ENCODE measurements at places on chromosomes 6 and 20. TPM values are rescaled to one million over a fixed set of nuclear protein-coding genes. Genes with fewer than 3 reads are reported as not detected.

DNA sequence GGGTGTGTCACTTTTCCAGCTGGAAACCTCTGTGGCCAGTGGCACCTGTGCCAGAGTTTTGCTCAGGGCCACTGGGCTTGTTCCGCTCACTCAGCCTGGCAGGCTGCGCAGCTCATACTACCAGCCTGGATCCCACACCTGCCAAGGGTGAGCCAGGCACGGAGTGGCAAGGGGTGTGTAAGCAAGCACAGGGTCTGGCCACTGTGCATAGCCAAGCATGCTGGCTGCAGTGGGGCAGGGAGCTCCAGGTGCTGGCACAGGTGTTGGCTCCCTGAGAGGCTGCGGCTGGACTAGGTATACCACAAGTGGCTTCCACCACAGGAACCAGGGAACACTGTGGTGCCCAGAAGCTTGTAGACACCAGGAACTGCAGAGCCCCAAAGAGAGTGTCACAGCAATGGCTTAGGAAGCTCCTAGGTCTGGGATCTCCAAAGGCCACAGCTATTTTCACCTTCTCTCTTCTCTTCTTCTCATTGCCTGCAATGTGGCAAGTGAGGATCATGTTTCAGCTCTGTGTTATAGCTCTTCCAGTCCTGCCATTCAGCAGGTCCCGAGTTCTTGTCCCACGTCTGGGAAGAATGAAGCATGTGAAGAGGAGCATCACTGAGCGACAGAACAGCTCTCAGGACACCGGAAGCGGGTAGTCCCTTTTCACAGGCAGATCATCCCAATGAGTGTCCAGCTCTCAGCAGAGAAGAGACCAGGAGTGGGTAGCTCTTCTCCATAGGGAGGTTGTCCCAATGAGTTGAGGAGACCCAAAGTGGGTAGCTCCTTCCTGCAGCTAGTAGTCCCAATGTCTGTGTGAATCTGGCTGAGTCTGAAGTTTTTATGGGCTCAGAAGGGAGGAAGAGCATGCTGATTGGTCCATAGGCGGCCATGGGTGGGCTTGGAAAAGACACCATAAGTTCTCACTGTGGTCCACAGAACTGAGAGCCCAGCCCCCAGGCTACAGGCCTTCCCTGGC is 41.3 kb downstream of the WASF1 start:
- no peaks in the 10 kb centered on the region for H3K36me3 ChIP-seq
- H3K27me3 ChIP-seq, result no peaks in the 10 kb centered on the region
- no peak for DNase-seq
- H3K4me1 ChIP-seq, result no peaks in the 10 kb centered on the region
- no peak overlapping the region for H3K27ac ChIP-seq

SLC22A2 gene
- total RNA-seq, result not detected

GRCh38 chr20:35463455-35464300 is 8.3 kb downstream of the CEP250 start:
- no peak for DNase-seq
- no peak overlapping the region for H3K4me3 ChIP-seq
- H3K27ac ChIP-seq, result no peak overlapping the region
- no peaks in the 10 kb centered on the region for H3K27me3 ChIP-seq
- H3K36me3 ChIP-seq, result peaks cover 11% of the 10 kb centered on the region

SLPI gene
- 56.0 TPM for total RNA-seq

ZNF165 gene
- total RNA-seq, result 0.56 TPM

SCUBE3 gene
- total RNA-seq, result 101 TPM

GRCh38 chr6:30689022-30689865 is 1.5 kb downstream of the NRM start:
- H3K27me3 ChIP-seq, result no peaks in the 10 kb centered on the region
- no peak for DNase-seq
- no peak overlapping the region for H3K4me3 ChIP-seq
- peak overlapping the region; percentile 100 for H3K27ac ChIP-seq

GPR63 gene
- total RNA-seq, result 3.4 TPM

DNA sequence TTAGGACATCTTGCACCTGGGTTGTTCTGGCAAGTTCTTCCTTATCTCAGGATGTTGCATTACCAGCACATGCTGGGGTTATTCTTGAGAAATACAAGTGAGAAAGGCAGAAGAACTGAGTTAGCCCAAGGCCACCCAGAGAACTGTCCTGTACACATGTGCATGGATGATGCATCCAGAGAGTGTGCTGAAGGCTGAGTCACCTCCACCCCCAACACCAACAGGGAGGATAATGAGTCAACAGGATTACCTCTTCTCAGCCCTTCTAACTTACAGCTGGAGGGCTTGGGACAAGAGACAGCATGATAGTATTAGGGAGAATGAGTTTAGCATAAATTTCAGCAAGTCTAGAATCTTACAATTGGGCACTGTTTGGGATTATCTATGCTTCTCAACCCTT is 8.5 kb downstream of the SCGN start:
- H3K4me1 ChIP-seq, result no peaks in the 10 kb centered on the region
- H3K27me3 ChIP-seq, result no peaks in the 10 kb centered on the region
- no peak overlapping the region for H3K27ac ChIP-seq
- no peak for DNase-seq

DNA sequence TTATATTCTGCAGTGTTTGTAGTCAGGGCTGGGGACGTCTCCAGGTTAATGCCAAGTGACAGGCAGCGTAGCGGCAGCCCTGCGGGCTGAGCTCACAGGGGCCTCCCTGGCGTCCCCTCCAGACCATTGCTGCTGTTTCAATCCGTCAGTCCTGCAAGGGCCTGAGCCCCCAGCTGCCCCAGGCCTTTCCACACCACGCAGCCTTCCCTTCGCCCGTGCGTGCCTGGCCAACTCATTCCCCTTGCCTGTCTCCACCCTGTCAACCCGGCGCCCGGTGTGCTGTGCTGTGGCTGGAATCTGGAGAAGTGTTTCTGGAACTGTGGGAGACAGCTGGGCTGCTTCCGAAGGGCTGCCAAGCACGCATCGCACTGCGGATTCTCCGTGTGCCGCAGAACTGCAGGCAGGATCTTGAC is 11.9 kb downstream of the BHLHE23 start:
- no peak overlapping the region for H3K27ac ChIP-seq
- no peak overlapping the region for H3K4me3 ChIP-seq
- H3K36me3 ChIP-seq, result no peaks in the 10 kb centered on the region
- H3K27me3 ChIP-seq, result no peaks in the 10 kb centered on the region
- no peak for DNase-seq
- no peaks in the 10 kb centered on the region for H3K4me1 ChIP-seq

- H3K27me3 ChIP-seq, result no peaks in the 10 kb centered on the region
- H3K4me1 ChIP-seq, result no peaks in the 10 kb centered on the region
- no peak for DNase-seq
- no peak overlapping the region for H3K4me3 ChIP-seq
These were observed 517.1 kb downstream of the PKHD1 start for GRCh38 chr6:51570168-51570921.

DNA sequence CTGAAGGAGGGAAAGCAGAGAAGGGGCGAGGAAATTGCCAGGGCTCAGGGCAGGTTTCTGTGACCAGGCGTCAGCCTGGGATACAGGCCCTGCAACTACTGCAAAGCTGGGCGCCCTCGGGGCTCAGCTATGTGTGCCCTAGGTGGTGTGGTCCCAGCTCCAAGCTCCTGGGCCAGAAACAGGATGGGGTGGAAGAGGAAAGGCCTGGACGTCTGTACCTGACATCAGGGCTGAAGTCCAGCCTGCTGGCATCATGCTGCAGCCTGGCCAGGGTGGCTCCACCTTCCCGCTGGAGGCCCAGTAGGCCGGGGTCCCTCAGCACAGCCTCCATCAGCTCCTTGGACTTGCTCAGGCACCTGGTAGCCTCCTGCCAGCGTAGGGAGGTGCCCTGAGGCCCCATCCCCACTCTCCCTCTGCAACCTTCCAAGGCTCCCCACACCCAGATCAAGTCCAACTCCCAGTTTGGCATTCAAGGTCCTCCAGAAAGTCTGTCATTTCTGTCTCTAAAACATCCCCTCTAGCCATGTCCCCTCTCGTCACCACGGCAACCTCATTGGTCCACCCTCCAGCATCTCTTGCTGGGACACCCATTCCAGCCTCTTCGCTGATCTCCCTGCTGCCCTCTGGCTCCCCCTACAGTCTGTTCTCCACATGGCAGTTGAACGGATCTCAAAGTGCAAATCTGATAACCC is 38.2 kb downstream of the KIAA1755 start:
- DNase-seq, result peak; percentile 53
- no peaks in the 10 kb centered on the region for H3K27me3 ChIP-seq
- no peak overlapping the region for H3K4me3 ChIP-seq
- H3K4me1 ChIP-seq, result peaks cover 11% of the 10 kb centered on the region
- H3K27ac ChIP-seq, result no peak overlapping the region
- peaks cover 24% of the 10 kb centered on the region for H3K36me3 ChIP-seq

GRCh38 chr6:169725125-169726048 is 1.1 kb upstream of the PHF10 start:
- H3K4me3 ChIP-seq, result peak overlapping the region; percentile 94
- peak; percentile 29 for DNase-seq
- peaks cover 22% of the 10 kb centered on the region for H3K4me1 ChIP-seq
- H3K27ac ChIP-seq, result peak overlapping the region; percentile 85

- H3K4me1 ChIP-seq, result no peaks in the 10 kb centered on the region
- no peaks in the 10 kb centered on the region for H3K27me3 ChIP-seq
- H3K4me3 ChIP-seq, result no peak overlapping the region
These were observed 333.8 kb downstream of the TFAP2A start for GRCh38 chr6:10081075-10081474.

DNA sequence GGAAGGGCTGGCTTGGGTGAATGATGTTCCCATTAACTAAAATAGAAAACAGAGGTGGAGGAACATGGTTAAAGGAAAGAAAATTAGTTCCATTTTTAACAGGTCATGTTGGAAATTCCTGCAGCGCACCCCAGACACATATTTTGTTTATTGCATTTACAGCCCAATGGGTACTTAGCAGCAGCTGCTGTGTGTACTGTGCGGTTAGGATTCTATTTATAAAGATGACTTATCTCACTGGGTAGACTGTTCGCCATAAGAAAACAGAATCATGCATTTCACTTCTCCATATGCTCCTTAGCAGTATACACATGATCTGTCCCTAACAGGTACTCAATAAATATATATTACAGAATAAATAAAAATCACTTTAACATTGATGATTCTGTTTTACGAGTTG is 135.8 kb downstream of the SLC35F1 start:
- no peak overlapping the region for H3K27ac ChIP-seq
- DNase-seq, result no peak
- H3K4me3 ChIP-seq, result no peak overlapping the region
- no peaks in the 10 kb centered on the region for H3K27me3 ChIP-seq
- no peaks in the 10 kb centered on the region for H3K4me1 ChIP-seq
- H3K36me3 ChIP-seq, result no peaks in the 10 kb centered on the region

RUNX2 gene
- 7.9 TPM for total RNA-seq

- H3K4me1 ChIP-seq, result no peaks in the 10 kb centered on the region
- H3K27me3 ChIP-seq, result no peaks in the 10 kb centered on the region
- no peak overlapping the region for H3K4me3 ChIP-seq
- no peaks in the 10 kb centered on the region for H3K36me3 ChIP-seq
These were observed 5.0 kb upstream of the HSPA12B start for GRCh38 chr20:3727401-3728021.

FUT9 gene
- total RNA-seq, result not detected

MYBL2 gene
- total RNA-seq, result 0.81 TPM

DNA sequence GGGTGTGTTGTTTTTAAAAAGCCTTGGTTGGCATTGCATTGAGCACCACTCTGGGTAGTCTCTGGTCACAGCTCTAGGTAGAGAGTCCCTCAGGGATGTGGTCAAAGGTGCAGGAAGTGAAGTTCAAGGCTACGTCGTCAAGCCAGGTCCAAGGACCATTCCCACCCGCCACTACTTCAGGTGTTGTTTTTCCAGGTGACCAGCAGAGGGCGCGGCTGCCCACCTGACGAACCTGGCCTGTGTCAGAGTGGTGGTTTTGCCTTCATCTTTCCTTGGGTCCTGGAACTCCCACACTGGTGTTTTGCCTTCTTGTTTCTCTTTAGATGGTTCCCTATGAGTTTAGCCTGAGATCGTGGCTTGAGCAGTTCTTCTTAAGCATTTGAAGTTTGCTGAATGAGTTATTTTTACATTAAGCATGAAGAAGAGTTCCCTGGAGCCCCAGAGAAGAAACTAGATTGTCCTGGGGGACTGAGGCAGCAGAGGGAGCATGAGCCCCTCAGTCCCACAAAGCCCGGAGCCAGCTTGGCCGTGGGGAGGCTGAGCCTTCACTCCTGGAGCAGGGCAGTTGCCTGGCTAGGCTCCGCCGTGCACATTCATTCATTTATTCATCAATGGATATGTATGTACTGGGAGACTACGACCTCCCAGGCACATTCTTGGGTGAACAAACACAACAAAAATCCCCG is 5.6 kb upstream of the PHACTR3 start:
- no peaks in the 10 kb centered on the region for H3K36me3 ChIP-seq
- no peak overlapping the region for H3K4me3 ChIP-seq
- H3K4me1 ChIP-seq, result no peaks in the 10 kb centered on the region
- no peaks in the 10 kb centered on the region for H3K27me3 ChIP-seq
- no peak for DNase-seq
- H3K27ac ChIP-seq, result no peak overlapping the region

DNA sequence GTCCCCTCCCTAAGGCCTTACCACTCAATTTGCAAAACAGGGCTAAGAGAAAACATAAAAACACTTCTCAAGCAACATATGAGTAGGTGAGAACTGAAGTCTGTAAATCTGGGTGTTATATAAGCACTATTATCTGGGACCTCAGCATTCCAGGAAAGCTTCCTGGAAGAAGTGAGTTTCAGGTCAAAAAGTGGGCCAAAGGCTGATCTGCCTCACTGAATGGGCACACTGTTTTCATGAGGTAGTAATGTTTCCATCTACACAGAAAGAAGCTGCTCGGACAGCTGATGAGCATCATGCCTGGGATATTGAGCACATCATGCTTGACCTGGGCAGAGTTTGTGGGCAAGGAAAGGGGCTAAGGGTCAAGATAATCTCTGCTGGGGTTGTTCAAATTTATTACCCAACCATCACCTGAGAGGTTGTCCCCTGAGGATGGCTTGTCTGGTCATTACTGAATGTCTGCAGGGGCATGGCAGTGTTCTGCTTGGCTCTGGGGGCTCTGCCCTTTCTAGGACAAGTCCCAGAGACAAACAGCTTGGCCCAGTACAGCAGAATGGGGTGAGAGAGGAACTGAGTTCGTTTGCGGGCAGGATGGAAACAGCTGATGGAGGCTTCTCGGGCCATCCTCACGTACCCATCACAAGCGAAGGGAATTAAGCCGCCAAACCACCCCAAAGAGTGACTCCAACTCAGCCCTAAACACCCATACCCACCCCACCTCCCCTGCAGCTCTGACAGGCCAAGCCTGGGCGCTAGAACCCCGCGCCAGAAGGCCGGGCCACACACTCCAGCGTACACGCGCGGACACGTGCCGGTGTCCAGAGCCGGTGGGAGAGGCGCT is 1.2 kb upstream of the SYNJ2 start:
- H3K4me3 ChIP-seq, result peak overlapping the region; percentile 82
- no peaks in the 10 kb centered on the region for H3K27me3 ChIP-seq
- no peaks in the 10 kb centered on the region for H3K36me3 ChIP-seq
- peaks cover 13% of the 10 kb centered on the region for H3K4me1 ChIP-seq

Measured in thoracic aorta (tissue), 2 donors.